ENCODE measurements at places on chromosomes 2 and 18. TPM values are rescaled to one million over a fixed set of nuclear protein-coding genes. Genes with fewer than 3 reads are reported as not detected.

C18orf54 gene
- 6.5 TPM for total RNA-seq

SCYGR7 gene
- total RNA-seq, result not detected

C2orf81 gene
- 8.8 TPM for total RNA-seq

- peaks cover 43% of the 10 kb centered on the region for H3K4me1 ChIP-seq
- H3K27ac ChIP-seq, result no peak overlapping the region
- no peaks in the 10 kb centered on the region for H3K27me3 ChIP-seq
- DNase-seq, result peak; percentile 48
- peaks cover 4% of the 10 kb centered on the region for H3K36me3 ChIP-seq
These were observed 448 bp downstream of the YPEL5 start for GRCh38 chr2:30147196-30147714.

GRCh38 chr2:107648781-107649404, 177.8 kb upstream of the RGPD4 start:
- H3K4me1 ChIP-seq, result no peaks in the 10 kb centered on the region
- H3K27me3 ChIP-seq, result no peaks in the 10 kb centered on the region
- no peak overlapping the region for H3K27ac ChIP-seq
- H3K36me3 ChIP-seq, result no peaks in the 10 kb centered on the region
- no peak for DNase-seq

DNA sequence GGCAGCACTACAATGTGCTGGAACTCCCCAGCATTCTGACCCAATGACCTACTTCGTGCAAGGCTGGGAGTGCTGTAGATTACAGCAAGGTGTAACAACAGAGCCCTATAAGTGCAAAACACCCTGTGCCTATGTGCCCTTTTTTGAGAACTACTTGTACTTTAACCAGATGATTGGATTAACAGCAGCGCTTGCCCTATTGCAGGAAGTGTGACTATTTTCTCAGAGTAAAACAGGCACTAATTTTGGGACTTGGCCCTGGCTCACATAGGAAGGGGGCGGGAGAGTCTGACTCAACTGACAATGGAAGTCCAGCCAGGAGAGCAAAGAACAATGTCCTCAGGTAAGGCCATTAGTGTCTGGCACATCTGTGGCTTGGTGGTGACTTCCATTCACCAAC, 35.6 kb upstream of the RNF125 start:
- no peak overlapping the region for H3K4me3 ChIP-seq
- DNase-seq, result no peak
- peaks cover 2% of the 10 kb centered on the region for H3K4me1 ChIP-seq
- no peaks in the 10 kb centered on the region for H3K36me3 ChIP-seq

Measured in mesothelial cell of epicardium (in vitro differentiated cells).